Activated CD4-positive, alpha-beta T cell treated with anti-CD3 and anti-CD28 coated beads, Interleukin-2, Interleukin-4, amounts not matched to agents 100 ng/mL and 50 ng/mL, durations not matched to agents 16 hours and 8 hours (primary cell): ENCODE measurements at places on chromosomes 4 and X.
A peak's percentile ranks its signal among the peaks of the same experiment; 100 is the strongest.

DNA sequence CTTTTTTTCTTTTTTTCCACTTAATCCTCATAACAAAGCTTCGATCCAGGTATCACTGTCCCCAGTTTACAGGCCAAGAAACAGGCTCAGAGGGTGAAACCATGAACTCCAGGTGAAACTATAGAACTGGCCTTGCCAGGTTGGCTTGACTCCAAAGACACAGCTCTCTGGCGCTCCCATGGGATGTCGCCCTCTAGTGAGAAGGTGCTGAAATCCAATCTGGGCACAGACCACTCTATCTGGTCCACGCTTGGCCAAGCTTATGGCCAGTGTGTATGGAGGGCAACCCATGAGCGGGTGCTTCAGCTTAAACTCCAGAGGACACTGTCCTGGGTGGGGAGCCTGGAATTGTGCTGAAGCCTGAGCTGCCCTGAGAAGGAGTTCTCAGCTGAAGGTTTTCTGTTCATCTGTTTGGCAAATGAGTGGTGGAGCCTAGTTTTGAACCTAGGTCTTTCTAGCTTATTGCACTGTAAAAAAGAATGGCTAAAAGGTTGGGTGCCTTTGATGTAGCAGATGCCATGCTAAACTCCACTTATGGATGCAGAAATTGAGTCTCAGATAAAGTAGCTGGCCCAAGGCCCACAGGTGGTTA is 70.5 kb downstream of the SEL1L3 start:
- DNase-seq: no peak

DNA sequence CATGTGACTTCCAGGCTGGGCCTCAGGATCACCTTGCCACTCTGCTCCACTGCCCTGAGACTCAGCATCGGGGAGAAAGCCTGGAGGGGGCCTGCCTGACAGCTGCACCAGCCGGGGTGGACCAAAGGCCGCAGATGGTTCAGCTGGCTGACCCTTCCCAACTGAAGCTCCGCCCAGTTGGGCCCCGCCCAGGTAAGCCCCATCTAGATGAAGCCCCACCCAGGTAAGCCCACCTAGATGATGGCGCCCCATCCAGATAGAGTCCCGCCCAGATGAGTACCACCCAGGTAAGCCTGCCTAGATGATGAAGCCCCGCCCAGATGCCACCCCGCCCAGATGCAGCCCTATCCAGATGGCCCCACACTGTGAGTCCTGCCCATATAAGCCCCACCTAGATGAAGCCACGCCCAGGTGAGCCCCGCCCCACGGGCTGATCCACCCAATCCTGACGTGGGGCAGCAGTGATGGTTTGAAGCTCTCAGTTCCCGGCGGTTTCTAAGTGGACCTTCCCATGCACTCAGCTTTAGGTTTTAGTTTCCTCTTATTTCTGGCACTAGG is 10.0 kb downstream of the ZFYVE28 start:
- DNase-seq: no peak

GRCh38 chrX:51487960-51488267 is 8.5 kb downstream of the NUDT11 start:
- no peak for DNase-seq

GRCh38 chrX:65598559-65599147 is 64.1 kb upstream of the LAS1L start:
- peak; percentile 30 for DNase-seq

GRCh38 chrX:7170898-7171297 is 22.9 kb upstream of the PUDP start:
- DNase-seq: peak; percentile 43

DNA sequence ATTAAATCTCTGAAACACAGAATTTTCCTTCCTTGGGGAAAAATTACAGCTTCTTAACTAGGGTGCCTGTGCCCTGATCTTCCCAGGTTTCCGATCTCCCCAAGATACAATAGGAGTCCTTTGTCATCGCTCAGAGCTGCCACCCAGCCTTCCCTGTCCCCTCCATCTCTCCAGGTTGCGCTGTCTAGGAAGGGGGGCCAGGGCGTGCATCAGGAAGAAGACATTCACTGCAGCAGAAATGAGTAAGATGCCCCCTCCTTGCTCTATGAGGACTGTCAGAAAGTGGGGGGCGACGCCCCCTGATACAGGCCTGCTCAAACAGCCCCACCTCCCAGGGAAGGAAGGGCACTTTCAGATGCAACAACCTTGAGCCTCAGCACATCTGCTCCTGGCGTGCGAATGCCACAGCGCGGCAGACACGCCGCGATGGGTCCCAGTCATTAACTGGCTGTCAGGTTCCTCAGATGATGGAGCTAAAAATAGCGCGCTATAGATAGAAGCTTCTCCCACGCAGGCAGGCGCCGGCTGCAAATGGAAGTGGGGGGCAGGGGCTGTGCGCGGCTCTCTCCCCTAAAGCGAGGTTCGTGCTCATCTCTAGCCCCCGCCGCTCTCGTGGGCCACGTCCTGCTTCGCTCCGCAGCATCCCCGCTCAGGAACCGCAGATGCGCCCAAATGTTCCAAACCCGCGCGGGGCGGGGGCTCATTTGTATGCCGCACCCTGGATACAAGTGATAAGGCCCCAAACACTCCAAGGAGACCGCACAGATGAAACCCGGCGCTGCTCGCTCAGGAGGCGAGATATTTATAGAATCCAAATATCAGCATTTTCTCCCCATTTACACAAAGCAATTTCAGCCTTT is 57.6 kb upstream of the LGI2 start:
- DNase-seq: no peak

GRCh38 chr4:186932631-186933187 is 209.1 kb upstream of the FAT1 start:
- DNase-seq: no peak
